ENCODE measurements at places on chromosomes 6 and 20.

DNA sequence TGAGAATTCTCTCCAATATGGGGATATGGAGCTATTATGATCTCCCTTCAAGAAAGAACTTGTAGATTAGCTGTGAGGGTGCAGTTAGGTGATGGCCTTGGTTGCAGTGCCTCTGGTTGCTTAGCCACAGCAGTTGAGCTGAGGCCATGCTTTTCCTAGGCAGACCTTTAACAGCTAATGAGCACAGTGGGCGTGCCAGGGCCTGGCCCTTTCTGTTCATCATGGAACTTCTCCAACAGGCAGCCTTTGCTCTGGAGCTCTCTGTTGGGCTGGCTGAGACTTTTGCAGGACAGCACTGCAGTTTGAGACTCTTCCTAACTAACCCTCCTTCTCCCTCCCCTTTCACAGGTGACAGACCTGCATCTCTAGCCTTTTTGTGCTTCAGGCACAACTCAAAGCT lies 39.7 kb upstream of the TMEM170B start:
- no peak for DNase-seq

- no peak for DNase-seq
These were observed 28.3 kb downstream of the RSPO4 start for GRCh38 chr20:973785-974194.

GRCh38 chr6:157080986-157081391 lies 242.3 kb downstream of the TMEM242 start:
- no peak for DNase-seq

DNA sequence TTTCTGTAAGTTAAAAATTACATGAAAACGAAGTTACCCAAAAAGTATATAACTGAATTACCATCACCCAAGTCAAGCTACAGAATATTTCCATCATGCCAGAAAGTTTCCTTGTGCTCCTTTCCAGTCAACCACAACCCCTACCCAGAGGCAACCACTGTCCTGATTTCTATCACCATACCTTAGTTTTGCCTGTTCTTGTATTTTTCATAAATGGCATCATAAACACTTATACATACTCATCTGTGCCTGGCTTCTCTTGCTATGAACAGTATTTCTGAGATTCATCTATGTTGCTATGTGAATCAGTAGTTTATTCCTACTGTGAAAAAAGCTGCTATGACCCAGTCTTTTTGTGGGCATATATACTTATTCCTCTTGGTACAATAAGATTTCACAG lies 7.4 kb downstream of the FKBP5 start:
- DNase-seq, result no peak

GRCh38 chr6:142187209-142187608 lies 40.1 kb downstream of the VTA1 start:
- no peak for DNase-seq

- no peak for DNase-seq
These were observed 41.4 kb downstream of the ZNF831 start for GRCh38 chr20:59205044-59205443.

- no peak for DNase-seq
These were observed 187.2 kb upstream of the SOX4 start for GRCh38 chr6:21406316-21406715.

- no peak for DNase-seq
These were observed 404.0 kb downstream of the SMOC2 start for GRCh38 chr6:168844821-168845609.

DNA sequence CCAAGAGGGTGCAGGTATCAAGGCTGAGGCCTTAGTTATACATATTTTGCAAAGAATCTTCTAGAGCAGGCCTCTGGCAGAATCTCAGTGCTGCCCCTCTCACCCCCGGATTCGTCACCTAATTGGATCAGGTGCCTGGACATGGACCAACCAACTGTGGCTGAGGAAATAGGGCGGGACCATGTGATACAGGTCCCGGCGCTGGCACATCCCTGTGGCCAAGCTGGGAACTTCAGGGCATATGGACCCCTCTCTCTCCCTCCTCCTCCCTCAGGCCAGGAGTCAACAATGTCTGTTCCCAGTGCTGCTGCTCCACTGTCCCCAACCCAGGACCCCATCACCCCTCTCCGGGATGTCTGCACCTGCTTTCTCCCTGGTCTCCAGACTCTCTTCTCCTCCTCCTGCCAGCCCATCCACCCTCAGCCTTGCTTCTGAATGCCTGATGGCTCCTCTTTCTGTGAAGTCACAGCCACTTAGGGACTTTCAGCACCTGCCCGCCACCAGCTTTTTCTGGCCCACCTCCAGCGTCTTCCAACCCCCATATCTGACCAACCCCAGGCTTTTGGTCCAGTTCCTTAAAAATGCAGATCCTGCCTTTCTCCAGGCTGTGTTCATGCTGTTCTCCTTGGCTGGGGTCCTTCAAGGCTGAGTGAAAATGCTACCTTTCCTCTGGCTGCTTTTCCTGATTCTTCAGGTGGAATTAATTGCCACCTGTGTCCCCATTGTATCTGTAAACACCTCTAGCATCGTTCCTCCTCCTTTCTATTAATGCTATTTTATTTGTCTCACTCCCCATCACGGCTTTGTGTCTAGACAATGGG lies 19.0 kb upstream of the MLN start:
- DNase-seq, result no peak

DNA sequence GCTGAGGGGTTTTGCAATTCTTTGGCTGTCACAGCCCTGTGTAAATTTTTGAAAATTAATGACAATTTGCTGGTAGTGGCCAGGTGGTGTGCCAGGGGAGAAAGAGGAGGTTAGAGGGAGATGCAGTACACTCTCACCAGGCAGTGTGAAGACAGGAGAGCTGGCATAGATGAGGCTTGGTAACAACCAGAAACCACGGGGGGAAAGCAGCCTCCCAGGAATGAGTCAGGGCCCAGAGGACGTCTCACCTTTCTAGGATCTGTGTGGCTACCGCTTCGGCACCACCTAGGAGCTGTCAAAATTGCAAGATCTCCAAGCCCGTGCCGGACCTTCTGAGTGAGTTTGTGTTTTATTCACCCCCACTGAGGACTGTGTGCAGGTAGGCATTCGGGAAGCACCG lies 171.4 kb downstream of the PACRG start:
- no peak for DNase-seq
